Hepatocyte (in vitro differentiated cells): ENCODE measurements at places on chromosomes 2 and 18.
A peak's percentile ranks its signal among the peaks of the same experiment; 100 is the strongest.

GRCh38 chr2:51612387-51612786 lies 580.5 kb upstream of the NRXN1 start:
- H3K27ac ChIP-seq, result no peak overlapping the region
- no peaks in the 10 kb centered on the region for H3K36me3 ChIP-seq
- H3K4me3 ChIP-seq, result no peak overlapping the region

GRCh38 chr2:4139731-4140130 lies 436.4 kb downstream of the DCDC2C start:
- no peak for DNase-seq
- H3K36me3 ChIP-seq, result no peaks in the 10 kb centered on the region
- no peak overlapping the region for H3K27ac ChIP-seq
- H3K4me1 ChIP-seq, result no peaks in the 10 kb centered on the region
- no peaks in the 10 kb centered on the region for H3K27me3 ChIP-seq
- H3K4me3 ChIP-seq, result no peak overlapping the region

- H3K4me3 ChIP-seq, result no peak overlapping the region
- no peaks in the 10 kb centered on the region for H3K4me1 ChIP-seq
- H3K36me3 ChIP-seq, result no peaks in the 10 kb centered on the region
- no peak for DNase-seq
- no peaks in the 10 kb centered on the region for H3K27me3 ChIP-seq
- H3K27ac ChIP-seq, result no peak overlapping the region
These were observed 171.9 kb upstream of the ACAA2 start for GRCh38 chr18:49985236-49985635.

GRCh38 chr2:199439542-199439941 lies 18.2 kb downstream of the SATB2 start:
- H3K27me3 ChIP-seq, result no peaks in the 10 kb centered on the region
- no peaks in the 10 kb centered on the region for H3K4me1 ChIP-seq
- no peak overlapping the region for H3K27ac ChIP-seq
- DNase-seq, result no peak
- no peaks in the 10 kb centered on the region for H3K36me3 ChIP-seq
- no peak overlapping the region for H3K4me3 ChIP-seq

DNA sequence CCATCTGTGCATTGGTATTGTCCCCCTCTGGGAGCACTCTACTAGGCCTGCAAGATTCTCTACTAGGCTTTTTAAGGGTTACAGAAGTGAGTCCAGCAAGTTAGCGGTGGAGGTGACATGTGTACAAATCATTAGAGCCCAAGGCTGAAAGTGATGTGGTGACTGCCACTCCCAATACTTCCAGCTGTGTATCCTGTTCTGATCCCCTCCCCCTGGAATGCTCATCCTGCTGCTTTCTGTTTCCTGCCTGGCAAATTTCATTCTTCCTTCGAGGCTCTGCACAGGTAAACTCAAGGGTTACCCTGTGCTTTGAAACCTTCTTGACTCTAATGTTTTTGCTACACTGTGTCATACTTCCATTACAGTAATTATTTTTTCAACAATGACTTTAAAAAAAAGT lies 258.5 kb upstream of the REV1 start:
- no peaks in the 10 kb centered on the region for H3K4me1 ChIP-seq
- H3K27me3 ChIP-seq, result no peaks in the 10 kb centered on the region
- no peak overlapping the region for H3K27ac ChIP-seq
- H3K4me3 ChIP-seq, result no peak overlapping the region
- no peak for DNase-seq
- no peaks in the 10 kb centered on the region for H3K36me3 ChIP-seq

- no peaks in the 10 kb centered on the region for H3K27me3 ChIP-seq
- peaks cover 5% of the 10 kb centered on the region for H3K4me1 ChIP-seq
- H3K36me3 ChIP-seq, result no peaks in the 10 kb centered on the region
These were observed 492.6 kb upstream of the REG3G start for GRCh38 chr2:78532762-78533379.

DNA sequence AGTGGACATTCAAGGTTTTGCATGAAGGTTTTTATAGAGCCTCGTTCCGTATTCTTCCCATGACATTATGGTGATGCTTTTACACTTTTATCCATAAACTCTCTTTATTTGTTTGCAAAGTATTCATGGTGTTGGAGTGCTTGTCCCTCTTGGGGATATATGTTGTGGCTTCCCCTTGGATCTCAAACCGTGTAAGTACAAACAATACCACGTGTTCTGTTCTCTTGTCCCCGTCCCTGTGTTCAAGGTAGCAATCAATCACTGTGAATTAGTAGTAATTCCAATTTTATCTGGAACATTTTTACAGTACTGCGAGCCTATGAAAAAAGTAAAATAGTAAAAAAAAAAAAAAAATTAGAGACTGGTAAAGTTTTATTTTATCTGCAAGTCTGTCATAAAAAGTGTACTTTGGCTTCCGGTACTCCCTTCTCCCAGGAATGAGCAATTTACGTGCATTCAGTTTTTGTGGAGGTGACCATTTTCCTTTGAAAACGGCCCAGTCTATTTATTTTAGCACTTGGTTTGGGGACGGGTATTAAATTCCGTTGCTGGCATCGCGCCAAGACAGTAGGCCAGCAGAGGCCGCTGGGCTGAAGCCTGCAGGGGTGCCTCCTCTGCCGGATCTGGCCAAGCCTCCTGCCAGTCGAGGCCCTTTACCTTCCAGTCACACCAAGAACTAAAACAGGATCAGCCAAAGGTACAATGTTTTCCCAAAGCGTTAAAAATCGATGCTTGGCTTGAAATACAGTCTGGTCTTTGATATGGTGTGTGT lies 175.7 kb downstream of the SOCS6 start:
- H3K4me3 ChIP-seq, result peak overlapping the region; percentile 6
- no peaks in the 10 kb centered on the region for H3K4me1 ChIP-seq
- H3K27ac ChIP-seq, result no peak overlapping the region
- DNase-seq, result peak; percentile 82
- H3K27me3 ChIP-seq, result no peaks in the 10 kb centered on the region

DNA sequence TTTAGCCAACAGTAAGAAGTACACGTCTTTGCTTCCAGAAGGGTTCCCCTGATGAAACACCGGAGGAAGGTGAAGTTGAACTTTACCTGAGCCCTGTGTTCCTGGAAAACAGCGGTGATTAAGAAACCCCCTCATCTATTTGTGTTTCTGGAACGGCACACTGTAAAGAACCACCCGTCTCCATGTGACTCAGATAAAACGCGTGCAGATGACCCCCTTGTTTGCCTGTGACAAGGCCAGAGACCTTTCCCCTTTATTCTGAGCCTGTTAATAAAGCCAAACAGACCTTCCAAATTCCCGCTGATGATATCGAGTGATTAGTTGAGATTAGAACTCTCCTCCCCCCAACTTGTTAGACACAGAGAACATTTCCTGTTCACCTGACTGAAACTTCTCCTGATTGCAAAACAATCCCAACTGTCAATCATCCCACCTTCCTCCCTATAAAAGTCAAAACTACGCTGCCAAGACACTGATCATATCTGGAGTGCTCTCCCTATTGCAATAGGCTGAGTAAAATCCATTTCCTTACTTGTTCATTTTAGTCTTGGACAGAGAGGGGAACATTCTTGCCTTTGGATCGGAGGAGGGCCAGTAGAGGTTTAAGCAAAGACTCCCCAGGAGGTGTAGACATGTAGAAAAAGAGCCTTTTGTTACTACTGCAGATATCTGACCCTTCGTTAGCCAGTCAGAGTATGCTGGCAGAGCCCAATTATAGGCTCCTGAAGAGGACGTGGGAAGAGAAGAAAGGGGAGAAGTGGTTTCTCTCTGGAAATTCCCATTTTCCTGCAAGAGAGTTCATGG lies 914 bp upstream of the IWS1 start:
- DNase-seq, result peak; percentile 63
- peaks cover 15% of the 10 kb centered on the region for H3K4me1 ChIP-seq
- H3K4me3 ChIP-seq, result peak overlapping the region; percentile 25
- H3K36me3 ChIP-seq, result no peaks in the 10 kb centered on the region
- no peaks in the 10 kb centered on the region for H3K27me3 ChIP-seq

DNA sequence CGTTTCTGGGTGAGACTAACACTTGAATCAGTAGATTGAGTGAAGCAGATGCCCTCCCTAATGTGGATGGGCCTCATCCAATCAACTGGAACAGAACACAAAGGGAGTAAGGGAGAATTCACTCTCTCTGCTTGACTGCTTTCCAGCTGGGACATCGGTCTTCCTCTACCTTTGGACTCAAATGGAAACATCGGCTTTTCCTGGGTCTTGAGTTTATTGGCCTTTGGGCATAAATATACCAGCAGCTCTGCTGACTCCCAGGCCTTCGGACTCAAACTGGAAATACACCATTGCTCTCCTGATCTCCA lies 311.6 kb downstream of the STK39 start:
- H3K27ac ChIP-seq, result no peak overlapping the region
- no peak overlapping the region for H3K4me3 ChIP-seq
- H3K36me3 ChIP-seq, result no peaks in the 10 kb centered on the region
- DNase-seq, result no peak
- no peaks in the 10 kb centered on the region for H3K4me1 ChIP-seq

DNA sequence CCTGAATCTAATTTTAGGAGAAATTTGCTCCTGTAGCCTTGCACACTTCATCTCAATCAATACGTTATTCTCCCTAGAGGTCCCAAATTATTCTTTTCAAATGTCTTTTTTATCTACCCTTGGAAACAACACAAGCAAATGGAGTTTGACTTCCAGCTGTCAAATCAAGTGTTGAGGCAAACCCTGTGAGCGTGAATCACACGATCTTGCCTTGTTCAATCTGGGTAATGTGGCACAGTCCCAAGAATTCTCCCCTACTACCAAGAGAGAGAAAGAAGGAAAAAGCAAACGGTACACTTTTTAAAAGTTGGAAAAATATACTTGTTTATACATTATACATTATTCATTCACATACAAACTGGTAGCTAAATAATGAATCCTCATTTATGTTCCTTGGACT lies 2035.3 kb upstream of the CELF4 start:
- H3K4me1 ChIP-seq, result no peaks in the 10 kb centered on the region
- H3K27ac ChIP-seq, result no peak overlapping the region
- no peaks in the 10 kb centered on the region for H3K27me3 ChIP-seq
- no peaks in the 10 kb centered on the region for H3K36me3 ChIP-seq
- H3K4me3 ChIP-seq, result no peak overlapping the region
- no peak for DNase-seq

GRCh38 chr2:219016721-219017120 lies 23.5 kb upstream of the CRYBA2 start:
- no peaks in the 10 kb centered on the region for H3K4me1 ChIP-seq
- no peak overlapping the region for H3K4me3 ChIP-seq
- no peaks in the 10 kb centered on the region for H3K36me3 ChIP-seq
- no peak for DNase-seq
- H3K27me3 ChIP-seq, result peaks cover 3% of the 10 kb centered on the region
- no peak overlapping the region for H3K27ac ChIP-seq

- H3K36me3 ChIP-seq, result no peaks in the 10 kb centered on the region
- no peaks in the 10 kb centered on the region for H3K27me3 ChIP-seq
- H3K4me1 ChIP-seq, result no peaks in the 10 kb centered on the region
- H3K27ac ChIP-seq, result no peak overlapping the region
- DNase-seq, result no peak
- no peak overlapping the region for H3K4me3 ChIP-seq
These were observed 139.5 kb downstream of the HAUS1 start for GRCh38 chr18:46243673-46244072.

GRCh38 chr2:184628051-184628450 lies 29.7 kb downstream of the ZNF804A start:
- H3K36me3 ChIP-seq, result no peaks in the 10 kb centered on the region
- no peaks in the 10 kb centered on the region for H3K27me3 ChIP-seq
- H3K4me1 ChIP-seq, result no peaks in the 10 kb centered on the region
- H3K27ac ChIP-seq, result no peak overlapping the region
- no peak overlapping the region for H3K4me3 ChIP-seq

GRCh38 chr2:3637692-3638455 lies 20.1 kb upstream of the ALLC start:
- no peak for DNase-seq
- no peaks in the 10 kb centered on the region for H3K27me3 ChIP-seq
- no peaks in the 10 kb centered on the region for H3K36me3 ChIP-seq
- no peaks in the 10 kb centered on the region for H3K4me1 ChIP-seq
- H3K4me3 ChIP-seq, result no peak overlapping the region
- no peak overlapping the region for H3K27ac ChIP-seq

DNA sequence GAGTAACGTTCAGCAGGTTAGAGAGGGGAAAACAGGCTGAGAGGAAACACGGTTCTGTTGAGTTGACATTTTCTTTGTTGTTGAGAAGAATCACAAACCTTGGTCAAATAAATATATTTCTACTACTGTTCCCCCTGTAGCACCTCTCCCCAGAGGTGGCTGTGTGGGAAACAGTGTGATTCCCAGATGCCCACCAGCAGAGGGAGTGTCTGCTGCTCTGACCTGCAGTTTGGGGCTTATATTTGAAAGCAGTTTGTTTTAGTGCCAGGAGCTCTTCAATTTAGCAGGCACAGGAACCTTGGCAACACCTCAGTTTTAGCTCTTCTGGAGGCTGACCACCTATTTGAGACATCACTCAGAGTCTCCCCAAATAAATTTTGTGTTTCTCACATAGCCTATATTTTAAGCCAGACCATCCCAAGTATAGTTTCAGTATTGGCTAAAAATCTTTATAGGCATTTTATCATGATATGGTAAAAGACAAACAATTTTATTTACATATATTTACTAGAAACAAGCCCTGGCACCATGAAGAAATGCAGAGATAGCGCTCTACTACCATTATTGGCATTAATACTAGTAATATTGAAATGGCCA lies 75.7 kb downstream of the PIK3C3 start:
- H3K36me3 ChIP-seq, result no peaks in the 10 kb centered on the region
- H3K4me3 ChIP-seq, result no peak overlapping the region
- H3K4me1 ChIP-seq, result no peaks in the 10 kb centered on the region
- H3K27me3 ChIP-seq, result no peaks in the 10 kb centered on the region
- peak; percentile 34 for DNase-seq

DNA sequence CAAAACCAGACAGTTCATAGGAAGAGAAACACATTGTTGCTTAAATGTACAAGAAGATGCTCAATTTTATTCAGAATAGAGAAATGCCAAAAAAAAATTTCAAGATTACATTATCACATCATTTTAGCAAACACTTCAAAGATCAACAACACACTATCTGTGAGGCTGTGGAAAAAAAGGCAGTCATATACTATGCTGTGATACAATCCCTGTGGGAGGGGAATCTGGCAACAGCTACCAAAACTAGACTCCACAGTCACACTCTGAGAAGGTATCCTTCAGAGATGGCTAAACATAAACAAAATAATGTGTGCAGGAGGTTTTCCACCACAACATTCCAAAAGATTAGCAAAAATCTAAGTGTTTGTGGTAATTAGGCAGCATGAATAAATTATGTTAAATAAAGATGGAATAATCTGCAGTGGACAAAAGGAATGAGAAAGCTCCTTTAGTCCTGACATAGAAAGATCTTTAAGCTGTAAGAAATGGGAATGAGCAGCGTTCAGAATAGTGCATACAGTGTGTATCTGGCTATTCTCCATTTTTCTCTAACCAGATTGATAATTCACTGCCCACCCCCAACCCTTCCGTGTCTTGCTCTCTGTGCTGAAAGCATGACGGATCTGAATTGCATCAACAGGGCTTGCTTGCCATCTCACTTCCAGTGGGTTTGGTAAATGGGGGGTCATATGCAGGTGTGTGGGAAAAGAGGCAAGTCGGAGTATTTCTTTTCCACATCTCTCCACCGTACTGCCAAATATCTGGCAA lies 329.6 kb downstream of the MBD2 start:
- DNase-seq, result no peak
- no peak overlapping the region for H3K27ac ChIP-seq
- H3K27me3 ChIP-seq, result no peaks in the 10 kb centered on the region
- no peaks in the 10 kb centered on the region for H3K4me1 ChIP-seq
- no peak overlapping the region for H3K4me3 ChIP-seq
- H3K36me3 ChIP-seq, result no peaks in the 10 kb centered on the region

GRCh38 chr18:49585781-49586663 lies 24.2 kb downstream of the LIPG start:
- H3K27ac ChIP-seq, result peak overlapping the region; percentile 11
- H3K36me3 ChIP-seq, result no peaks in the 10 kb centered on the region
- DNase-seq, result no peak
- H3K4me1 ChIP-seq, result peaks cover 6% of the 10 kb centered on the region
- H3K27me3 ChIP-seq, result no peaks in the 10 kb centered on the region
- no peak overlapping the region for H3K4me3 ChIP-seq
